Iris pigment epithelial cell (primary cell): ENCODE measurements at places on chromosomes 16 and 17.

- DNase-seq, result no peak
These were observed 4.9 kb downstream of the SDK2 start for GRCh38 chr17:73639322-73639721.

DNA sequence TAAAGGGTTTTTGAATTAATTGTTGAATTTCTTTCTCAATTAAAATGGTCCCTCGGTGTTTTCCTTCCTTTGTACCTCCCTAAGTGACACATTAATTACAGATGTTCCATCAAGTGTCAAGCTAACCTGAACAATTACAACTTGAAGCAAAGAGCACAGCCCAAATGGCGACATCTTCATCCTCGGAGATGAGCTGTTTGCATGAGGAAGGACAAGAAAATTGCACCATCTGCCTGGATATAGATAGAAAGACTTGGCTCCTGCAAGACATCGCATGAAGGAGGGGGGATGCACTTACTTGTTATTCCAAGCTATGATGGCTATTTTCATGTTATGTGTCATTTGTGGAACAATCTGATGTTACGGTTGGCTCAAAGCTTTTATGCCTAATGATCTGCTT, 86.4 kb upstream of the ZKSCAN2 start:
- DNase-seq, result no peak

DNA sequence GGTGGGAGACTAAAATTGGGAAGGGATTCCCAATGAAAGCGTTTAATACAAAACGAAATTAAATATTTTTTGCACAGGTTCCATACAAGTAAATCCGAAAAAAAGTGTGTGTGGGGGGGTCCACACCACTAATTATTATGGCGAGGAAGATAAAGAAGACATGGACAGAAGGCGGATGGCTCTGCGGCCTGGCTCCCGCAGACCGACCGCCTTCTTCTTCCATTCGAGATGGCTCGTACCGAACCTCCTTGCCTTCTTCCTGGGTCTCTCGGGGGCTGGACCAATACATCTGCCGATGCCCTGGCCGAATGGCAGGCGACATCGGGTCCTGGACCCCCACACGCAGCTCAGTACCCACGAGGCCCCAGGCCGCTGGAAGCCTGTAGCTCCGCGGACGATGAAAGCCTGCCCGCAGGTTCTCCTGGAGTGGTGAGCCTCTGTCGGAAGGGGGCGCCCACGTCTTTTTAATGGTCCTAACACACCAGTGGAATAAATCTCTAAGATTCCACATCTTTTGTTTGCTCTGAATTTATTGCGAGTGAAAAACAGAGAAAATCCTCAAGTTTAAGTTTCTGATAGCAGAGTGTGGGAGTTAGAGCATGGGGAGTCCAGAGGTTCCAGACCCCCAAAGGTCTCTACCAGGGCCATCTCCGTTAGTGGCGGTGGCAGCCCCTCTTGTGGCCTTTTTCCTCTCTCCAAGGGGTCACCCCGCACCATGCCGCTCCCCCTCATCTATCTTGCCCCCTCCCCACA, 1.4 kb downstream of the PRAC2 start:
- peak; percentile 80 for DNase-seq

DNA sequence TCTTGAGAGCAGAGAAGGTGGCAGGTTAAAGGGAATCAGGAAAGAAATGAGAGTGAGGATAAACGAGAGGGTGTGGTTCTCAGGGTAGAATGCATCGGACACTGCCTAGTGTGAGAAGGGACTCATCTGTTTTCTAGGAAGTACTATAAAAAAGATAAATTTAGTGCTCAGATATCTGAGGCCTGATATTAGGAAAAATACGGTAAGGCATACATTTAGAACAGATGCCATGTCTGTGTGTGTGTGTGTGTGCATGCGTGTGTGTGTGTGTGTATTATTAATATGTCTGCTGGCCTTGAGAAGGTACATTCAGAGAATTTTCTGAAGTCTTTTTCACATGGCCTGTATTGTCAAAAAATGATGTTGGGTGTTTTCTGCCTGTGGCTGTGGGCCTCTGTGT, 414.8 kb downstream of the MAF start:
- DNase-seq, result no peak

DNA sequence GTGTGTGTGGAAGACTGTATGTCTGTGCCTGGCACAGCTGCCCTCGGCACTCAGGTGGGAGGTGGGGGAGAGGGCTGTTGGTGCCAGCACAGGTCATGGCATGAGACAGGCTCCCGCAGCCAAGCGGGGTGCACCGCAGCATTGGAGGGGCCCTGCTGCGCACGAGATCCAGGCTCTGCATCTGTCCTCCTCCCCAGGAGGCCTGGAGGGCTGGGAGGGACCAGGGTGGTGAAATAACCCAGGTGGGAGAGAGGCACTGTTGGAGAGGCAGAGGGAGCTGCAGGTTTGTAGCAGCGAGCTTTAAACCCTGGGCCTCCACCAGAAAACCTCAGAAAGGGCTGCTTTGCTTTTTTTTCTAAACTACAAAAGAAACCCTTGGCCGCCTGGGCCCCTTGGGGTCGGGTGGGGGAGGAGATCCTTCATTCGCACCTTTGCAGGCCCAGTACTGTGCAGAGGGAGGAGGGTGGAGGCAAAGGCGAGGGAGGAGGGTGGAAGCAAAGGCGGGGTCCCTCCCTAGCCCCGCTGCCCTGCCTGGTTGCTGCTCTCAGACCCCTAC, 241.7 kb downstream of the SEC14L1 start:
- no peak for DNase-seq

DNA sequence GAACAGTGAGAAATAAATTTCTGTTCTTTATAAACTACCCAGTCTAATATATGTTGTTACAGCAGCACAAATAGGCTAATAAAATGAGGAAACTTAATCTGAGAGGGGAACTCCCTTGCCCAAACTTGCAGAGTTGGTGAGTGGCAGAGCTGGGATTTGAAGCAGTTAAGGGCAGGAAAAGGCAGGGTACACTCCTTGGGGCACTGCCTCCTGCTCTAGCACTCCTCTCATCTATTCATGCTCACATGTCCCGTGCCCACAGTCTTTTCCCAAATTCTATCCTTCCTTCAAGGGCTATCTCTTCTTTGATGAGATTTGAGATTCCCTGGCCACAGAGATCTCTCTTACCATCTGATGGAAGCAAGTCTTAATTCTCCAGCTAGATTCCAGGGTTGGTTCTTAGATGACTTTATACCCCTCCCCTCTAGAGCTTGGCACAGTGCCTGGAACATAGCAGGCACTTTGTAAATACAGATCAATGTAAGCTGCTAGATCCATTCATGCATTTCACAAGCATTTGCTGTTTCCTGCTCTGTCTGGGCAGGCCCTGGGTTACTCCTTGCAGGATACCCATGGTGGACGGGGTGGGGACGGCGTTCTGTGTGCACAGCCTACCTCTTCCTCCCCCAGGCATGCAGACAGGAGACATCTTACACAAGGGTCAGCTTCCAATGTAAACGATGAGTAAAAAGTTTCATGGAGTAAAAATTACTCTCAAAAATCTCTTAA, 39.2 kb upstream of the ABCC12 start:
- DNase-seq, result peak; percentile 76

DNA sequence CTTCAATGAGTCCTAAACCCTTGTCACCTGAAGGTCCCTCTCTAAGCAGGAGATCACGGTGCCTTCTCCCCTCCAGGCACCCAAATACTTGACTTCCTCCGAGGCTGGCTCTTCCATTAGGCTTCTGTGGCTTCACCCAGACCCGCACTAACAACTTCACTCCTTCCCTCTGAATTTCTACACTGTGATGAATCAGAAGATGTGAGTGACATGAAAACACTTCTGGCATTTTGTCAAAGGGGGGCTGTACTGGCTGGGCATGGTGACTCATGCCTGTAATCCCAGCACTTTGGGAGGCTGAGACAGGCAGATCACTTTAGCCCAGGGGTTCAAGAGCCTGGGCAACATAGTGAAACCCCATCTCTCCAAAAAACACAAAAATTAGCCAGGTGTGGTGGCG, 72.6 kb upstream of the CNEP1R1 start:
- DNase-seq, result peak; percentile 77

- no peak for DNase-seq
These were observed 451.5 kb downstream of the TOX3 start for GRCh38 chr16:52095471-52095870.

- peak; percentile 42 for DNase-seq
These were observed 113.0 kb upstream of the AXIN2 start for GRCh38 chr17:65674246-65675045.
